ENCODE measurements at places on chromosomes 12 and 14.

DNA sequence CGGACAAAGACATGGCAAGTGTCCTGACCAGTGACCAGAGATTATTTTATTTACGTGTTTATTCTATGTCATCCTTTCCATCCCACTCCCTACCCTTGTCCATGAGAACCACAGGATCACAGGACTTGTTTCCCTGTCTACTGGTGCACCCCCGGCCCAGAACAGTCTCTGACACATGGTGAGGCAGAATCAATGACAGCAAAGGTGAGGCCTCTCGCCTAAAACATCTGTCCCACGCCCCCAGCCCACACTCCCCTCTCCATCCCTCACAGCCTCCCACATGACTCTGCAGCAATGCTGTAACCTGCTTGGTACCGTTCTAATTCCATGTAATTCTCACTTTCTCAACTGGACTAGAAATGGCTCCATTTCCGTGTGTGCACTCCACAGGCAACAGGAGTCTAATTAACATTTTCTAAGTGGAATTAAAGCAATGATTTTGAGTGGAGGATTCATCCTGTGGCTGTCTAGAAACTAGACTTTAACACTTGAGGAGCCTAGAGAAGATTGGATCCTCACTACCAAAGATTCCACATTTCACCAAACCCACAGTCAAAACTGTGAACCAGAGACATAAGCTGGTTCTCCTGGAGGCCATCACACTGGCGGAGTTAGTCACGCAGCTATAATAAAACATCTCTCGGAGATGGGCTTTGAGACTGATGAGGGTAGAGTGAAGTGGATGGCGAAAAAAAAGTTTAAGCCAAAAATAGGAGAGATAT, 150.1 kb downstream of the PIWIL1 start:
- no peak for DNase-seq

- DNase-seq = no peak
Measured at GRCh38 chr14:23663127-23663526, 27.0 kb downstream of the DHRS2 start.

- no peak for DNase-seq
Measured at GRCh38 chr14:96455588-96455987, 46.6 kb upstream of the PAPOLA start.

DNA sequence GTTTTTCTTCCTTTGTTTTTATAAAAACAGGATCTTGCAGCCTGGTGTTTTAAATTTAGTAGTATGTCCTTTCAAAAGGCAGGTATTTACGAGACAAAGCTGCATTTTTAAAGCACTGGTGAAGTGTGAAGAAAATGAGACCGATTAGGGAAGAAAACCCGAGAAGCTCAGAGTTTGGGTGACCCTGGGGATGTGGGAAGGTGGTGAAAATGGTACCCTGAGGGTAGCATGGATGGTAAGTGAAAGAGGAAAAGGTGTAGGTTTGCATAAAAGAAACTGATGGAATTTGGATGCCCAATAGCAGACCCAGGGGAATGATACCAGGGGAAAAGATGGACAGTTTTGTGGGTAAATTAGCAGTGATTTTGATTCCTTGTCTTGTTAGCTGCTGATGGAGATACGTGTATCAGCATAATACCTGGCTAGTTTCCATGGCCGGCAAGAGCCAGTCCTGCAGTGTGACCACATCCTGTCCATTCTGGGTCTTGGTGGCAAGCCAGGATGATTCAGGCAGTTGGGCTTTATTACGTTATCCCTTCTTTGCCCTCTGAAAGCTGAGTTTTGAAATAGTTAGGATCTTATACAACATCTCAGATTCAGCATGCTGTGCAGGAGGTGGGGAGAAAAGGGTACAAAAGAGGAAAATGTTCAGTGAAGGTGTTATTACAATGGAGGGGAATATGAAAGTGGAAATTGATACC, 8.9 kb downstream of the BICD1 start:
- no peak for DNase-seq

GRCh38 chr14:24179961-24180796, 8.3 kb downstream of the REC8 start:
- no peak for DNase-seq
